ENCODE measurements at places on chromosomes 3 and 15.

GRCh38 chr3:158882445-158882844 is 80.6 kb downstream of the MFSD1 start:
- DNase-seq: no peak

DNA sequence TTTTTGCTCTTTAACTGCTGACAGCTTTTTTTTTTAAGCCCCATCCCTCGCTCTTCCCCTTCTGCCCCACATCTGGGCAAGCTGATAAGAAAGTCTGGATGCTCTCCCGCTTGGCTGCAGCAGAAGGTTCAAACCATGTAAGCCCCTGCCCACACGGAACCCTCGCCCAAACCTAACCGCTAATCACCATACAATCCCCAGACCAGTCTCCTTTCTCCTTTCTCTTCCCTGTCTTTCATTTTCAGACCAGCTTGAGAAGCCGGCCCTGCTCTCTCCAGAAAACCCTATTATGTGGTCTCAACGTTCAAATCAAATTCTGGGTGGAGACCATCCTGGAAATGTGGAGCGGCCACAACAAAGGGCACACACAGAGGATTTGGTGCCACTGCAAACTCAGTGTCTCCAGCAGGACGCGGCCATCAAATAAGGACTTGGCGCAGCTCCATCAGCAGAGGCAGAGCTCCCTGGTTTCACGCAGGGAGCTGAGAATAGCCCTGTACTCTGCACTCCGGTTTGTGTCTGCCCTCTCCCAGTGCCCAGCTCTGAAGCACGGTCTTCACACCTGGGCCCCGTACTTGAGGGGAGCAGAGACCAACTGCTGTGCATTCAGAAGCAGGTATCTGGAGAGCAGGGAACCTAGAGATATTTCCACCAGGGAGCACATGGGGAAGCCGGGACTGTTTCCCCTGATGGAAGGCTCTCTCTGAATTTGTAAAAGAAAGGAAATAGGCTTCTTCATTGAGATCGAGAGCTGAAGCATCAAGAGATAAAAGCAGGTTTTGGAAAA is 92.6 kb downstream of the XXYLT1 start:
- DNase-seq: no peak

DNA sequence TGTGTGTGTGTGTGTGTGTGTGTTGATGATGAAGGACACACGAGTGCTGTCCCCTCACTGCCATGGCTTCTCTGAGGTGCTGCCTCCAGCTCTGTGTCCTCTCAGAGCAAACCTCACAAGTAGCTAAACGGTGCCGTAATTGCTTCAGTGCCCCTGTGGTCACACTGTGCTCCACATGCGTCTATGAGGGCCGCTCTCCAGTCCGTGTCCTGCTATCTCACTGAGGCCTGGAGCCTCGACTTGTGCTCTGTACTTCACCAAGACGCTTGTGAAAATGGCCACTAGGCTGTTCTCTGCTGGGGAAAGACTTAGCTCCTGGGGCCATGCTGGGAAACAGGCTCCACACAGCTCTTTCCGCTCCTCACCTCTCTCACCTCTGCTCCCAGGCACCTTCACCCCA is 65.4 kb upstream of the CGNL1 start:
- DNase-seq: no peak

GRCh38 chr3:36149447-36149865 is 230.8 kb upstream of the STAC start:
- no peak for DNase-seq

DNA sequence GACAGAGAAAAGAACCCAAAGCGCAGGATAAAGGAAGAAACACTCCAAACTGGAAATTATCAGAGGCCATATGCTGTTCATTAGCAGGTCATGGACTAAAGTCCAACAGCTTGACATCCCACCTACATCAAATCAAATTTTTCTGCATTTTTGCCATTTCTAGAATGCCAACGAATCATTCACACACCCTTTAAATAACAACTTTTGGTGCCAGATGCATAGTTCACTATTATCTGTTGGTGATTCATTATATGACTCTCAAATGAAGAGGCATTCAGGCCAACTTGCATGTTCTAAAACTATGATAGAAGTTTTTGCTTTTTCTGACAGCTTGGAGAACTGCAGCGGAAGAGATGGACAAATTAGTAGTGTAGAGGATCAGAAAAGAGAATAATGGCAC is 529.8 kb upstream of the NAALADL2 start:
- DNase-seq: no peak

- no peak for DNase-seq
Observed at GRCh38 chr3:107458871-107459270, 63.9 kb upstream of the BBX start.

DNA sequence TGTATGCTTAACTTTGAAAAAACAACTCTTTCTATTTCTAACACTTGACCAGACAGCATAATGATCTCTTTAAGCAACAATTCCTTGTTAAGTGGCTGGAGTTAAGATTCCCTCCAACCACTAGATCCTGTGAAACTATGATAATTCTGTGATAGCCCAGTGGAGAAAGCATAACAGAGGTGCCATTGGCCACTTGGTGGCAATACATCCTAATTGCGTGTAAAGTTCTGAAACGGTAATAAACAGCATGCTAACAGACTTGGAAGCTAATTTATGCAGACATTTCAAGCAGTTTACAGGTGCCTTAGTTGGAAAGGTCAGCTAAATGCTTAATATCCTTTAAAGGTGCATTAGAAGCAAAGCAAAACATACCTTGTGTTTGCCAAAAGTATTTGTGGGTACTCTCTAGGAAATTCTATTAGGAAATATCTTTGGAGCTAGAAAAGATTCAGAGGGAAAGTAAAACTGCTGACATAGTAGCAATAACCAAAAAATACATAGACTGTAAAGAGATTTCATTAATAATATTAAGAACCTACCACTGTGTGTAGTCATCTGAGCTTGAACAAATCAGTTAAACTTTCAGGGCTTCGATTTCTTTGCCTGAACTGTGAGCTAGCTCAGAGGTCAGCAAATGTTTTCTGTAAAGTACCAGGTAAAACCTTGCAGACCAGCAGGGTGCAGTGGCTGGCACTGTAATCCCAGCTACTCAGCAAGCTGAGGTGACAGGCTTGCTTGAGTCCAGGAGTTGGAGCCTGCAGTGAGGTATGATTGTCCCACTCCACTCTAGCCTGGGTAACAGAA is 19.0 kb upstream of the CSTA start:
- DNase-seq: no peak

DNA sequence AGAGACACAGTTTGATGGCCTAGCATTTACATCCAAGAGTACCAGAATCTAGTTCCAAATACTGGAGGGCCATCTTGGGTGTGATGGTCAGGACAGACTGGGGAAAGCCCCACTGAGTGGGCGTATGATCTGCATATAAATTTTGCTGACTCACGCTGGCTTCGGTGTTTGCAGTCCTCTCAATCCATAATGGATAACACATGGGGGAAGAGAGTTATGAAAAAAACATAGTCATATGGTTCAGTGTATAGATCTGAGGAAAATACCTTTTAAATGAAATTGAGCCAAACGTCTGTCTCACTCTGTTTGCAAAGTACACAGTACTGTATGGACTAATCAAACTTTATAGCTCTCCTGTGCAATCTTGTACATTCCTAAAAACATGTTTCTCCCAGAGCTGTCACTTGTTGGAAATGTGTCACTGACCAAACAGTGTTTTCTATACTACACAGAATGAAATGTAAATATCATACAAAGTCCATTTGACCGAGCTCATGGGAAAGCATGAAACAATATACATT is 125.3 kb upstream of the THBS1 start:
- peak; percentile 62 for DNase-seq

DNA sequence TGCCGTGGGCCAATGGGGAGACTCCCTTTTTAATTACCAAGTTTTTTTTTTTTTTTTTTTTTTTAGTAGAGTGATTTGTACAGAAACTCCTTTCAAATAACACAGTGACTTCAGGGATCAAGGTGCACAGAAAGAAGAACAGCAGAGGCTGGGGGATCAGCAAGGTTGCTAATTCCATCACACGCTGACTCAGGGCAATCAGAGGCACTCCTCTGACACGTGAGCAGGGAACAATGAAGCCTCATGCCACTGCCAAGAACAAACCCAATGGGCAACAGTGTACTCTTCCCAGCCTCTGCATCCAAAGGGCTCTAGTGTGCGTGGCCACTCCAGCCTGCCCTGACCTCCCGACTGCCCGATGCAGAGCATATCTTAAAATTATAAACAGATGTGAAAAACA is 186.7 kb upstream of the WNT5A start:
- no peak for DNase-seq

GRCh38 chr3:150920236-150920635 is 15.0 kb upstream of the MINDY4B start:
- DNase-seq: no peak

DNA sequence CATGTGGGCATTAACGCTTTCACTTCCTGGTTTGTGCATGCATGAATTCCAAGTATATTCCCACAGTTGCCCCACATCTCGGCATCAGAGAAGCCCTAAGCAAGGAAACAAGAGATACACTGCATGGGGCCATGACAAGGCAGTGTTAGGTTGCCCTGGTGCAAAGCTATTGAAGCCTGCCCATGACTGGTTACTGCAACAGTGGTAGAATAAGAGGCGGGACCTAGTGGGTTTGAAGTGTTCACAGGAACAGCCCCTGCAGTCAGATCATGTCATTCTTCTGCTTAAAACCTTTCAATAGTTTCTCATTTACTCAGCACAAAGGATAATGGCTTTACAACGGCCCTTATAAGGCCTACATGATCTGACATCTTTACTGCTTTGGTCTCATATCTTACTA is 80.9 kb upstream of the TOPAZ1 start:
- no peak for DNase-seq

- no peak for DNase-seq
Observed at GRCh38 chr3:21294768-21295167, 456.2 kb downstream of the ZNF385D start.

DNA sequence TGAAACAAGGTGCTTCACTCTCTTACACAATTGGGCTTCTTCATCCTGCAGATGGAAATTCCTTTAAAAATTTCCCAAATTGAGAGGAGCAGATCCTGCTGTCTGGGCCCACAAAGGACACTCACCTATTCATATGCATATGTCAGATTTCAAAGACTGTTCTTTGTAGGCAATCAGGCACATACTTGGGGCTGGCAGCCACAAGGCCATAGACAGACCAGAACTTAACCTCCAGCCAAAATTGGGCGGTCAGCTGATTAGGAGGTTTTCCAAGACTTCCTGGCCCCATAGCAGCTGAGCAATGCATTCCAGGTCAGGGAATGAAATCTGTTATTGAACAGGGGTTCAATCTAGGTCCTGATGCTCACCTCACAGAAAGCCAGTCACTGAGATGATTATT is 15.0 kb upstream of the HPS3 start:
- no peak for DNase-seq

DNA sequence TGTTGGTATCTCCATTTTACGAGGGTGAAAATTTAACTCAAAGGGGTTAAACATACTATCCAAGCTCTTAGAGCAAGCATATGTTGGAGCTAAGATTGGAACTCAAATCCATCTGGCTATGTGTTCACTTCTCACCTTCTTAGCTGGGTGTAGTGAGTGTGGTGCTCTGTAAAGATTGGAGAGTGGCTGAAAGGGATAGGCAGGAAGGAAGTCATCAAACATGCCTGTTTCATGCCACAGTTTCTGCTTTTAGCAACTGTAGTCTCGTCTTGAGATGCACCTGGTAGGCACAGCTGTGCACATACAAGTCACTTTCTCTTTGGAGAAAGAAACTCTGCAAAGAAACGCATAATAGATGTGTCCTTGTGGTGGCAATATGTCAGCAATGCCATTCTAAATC is 189.1 kb upstream of the MDFIC2 start:
- no peak for DNase-seq

DNA sequence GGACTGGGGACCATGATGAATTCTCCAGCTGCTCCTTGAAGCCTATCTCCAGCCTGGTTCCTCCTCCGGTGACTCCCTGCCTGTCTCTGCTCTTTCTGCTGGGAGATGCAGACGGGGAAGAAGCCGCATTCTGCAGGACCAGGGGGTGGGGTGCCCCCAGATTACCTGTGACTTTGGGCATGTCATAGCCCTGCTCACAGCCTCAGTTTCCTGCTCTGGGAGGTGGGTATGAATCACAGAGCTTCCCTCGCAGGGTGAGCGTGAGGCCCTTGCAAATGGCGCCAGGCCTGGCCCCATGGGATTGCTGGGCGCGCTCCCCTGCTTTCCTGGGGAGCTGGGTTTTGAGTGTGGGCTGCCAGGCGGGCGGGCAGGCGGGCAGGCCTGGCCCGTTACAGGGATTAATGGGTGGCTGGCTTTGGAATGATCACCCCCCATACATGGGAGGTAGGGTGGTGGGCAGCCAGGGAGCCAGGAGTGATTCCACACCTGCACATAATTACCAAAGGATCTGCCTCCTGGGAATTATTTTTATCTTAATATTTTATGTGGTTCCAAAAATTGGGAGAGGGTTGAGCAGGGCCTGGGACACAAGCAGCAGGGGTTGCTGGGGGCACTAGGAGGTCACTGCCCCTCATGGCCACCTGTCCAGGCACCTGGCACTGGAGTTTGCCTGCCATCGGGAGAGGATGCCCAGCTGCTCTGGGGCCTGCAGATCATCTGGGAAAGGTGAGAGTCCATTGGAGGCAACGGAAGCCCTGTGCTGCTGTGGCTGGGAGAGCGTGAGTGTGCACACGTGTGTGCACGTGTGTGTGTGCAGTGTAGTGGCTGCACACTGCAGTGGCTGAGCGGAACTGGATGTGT is 106.8 kb downstream of the WNT7A start:
- DNase-seq: no peak

DNA sequence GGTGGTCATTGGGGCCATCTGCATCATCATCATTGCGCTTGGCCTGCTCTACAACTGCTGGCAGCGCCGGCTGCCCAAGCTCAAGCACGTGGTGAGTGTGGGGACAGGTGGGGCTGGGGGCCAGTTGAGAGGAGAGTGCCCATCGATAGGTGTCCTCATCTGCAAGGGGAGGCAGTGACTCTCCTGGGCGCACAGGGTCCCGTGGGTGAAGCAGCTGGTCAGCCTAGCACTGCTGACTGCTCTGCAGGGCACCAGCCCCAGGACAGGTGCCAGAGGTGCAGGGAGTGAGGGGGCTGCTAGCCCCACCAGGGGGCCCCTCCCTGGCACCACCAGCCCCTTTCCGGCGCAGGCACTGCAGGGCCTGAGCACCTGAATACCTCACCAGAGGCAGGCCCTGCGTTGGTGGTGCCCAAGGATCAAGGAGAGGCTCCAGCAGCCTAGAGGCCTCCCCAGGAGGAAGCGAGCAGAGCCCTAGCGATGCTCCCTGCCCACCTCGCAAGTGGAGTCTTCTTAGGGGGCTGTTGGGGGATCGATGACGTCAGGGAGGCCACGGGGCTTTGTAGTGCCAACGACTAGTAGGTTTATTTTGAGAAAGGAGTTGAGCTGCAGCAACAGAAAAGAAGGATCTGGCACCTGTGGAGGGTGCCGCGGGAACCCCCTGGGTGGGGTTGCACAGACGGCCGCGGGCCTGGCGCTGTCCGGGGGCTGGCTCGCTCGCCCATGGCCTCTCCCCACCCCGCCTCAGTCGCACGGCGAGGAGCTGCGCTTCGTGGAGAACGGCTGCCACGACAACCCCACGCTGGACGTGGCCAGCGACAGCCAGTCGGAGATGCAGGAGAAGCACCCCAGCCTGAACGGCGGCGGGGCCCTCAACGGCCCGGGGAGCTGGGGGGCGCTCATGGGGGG is 976 bp upstream of the ABTB1 start:
- no peak for DNase-seq

All from hindlimb muscle (tissue), 1 donor.